ENCODE measurements at places on chromosomes 4 and X.

- DNase-seq, result no peak
Observed at GRCh38 chr4:146224326-146224966, 10.1 kb downstream of the REELD1 start.

DNA sequence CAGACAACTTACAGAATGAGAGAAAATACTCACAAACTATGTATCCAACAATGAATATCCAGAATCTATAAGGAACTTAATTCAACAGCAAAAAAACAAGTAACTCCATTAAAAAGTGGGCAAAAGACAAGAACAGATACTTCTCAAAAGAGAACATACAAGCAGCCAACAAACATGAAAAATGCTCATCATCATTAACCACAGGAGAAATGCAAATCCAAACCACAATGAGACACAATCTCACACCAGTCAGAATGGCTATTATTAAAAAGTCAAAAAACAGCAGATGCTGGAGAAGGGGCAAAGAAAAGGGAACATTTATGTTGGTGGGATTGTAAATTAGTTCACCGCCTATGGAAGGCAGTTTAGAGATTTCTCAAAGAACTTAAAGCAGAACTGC is 150.3 kb downstream of the FGF16 start:
- DNase-seq, result no peak

DNA sequence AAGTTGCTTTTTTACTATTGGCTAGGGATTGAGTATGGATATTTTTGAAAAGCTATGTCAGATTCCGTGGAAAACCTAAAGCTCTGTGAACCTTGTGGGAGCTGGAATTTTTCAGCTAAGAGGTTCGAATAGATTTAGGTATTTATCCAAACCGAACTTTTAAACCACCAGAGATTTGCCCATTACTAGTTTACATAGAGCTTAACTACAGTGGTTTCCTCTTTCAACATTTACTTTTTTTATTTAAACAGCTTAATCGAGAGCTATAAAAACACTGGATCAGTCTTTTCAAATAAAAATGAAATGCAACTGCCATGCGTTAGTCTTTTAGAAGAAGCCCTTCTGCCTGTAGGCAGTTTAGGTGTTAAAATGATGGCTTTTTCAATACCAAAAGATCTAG is 377.0 kb downstream of the RPA4 start:
- no peak for DNase-seq

DNA sequence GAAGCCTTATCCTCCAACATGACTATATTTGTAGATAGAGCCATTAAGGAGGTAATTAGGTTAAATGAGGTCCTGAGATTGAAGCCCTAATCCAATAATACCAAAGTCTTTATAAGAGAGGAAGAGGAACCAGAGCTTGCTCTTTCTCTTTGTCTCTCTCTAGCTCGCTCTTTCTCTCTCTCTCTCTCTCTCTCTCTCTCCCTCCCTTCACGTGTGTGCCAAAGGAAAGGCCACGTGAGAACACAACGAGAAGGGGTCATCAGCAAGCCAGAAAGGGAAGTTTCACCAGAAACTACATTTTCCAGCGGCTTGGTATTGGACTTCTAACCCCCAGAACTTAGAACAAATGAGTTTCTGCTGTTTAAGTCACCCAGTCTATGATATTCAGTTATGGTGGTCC is 1540.5 kb downstream of the C4orf33 start:
- DNase-seq, result no peak

GRCh38 chr4:99091216-99091575 is 2.6 kb upstream of the ADH5 start:
- no peak for DNase-seq

DNA sequence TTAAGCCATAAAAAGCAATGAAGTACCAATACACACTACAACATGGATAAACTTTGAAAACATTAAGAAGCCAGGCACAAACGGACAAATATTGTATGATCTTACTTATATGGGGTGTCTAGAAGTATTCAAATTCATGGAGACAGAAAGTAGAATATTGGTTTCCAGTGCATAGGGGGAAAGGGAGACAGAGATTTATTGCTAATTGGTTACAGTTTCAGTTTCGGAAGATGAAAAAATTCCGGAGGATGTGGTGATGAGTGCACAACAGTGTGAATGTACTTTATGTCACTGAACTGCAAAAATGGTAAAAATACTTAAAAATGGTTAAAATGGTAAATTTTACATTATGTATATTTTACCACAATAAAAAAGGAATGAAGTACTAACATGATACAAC is 5.1 kb upstream of the PRDX4 start:
- peak; percentile 5 for DNase-seq

- no peak for DNase-seq
Observed at GRCh38 chrX:80139564-80139963, 125.0 kb downstream of the TBX22 start.

DNA sequence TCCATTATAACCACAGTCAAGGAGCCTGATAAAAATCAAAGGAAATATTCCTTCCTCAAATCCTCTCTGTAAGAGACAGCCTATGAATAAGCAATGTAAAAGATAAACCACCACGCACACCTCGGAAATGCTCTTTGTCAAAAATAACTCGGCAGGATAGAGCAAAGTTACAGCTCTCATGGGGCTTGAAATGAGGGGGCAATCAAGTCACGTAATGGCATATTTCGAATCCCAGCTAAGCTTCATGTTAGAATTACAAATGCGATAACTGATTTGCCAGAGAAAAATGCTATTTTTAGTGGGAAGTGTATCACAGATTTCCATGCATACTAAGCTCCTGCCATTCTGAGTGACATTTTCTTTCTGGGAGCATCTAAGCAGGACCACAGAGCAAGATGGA is 49.4 kb downstream of the EVC2 start:
- no peak for DNase-seq

DNA sequence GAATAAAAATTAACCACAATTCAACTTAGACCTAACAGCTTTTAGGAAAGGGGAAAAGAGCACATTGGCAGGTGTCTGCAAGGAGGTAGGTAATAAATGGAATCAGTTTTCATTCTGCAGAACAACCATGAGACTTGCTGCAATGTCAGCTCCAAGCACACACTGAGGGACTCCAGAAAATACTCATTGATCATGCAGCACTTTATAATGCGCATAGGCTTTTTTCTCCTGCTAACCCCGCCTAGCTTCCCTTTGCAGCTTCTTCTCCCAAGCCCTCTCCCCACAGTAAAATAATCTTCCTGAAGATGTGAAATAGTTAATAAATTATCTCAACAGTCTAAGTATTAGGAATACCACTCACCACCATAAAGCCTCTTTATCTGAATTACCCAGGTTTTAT is 36.9 kb downstream of the ANKRD17 start:
- no peak for DNase-seq

DNA sequence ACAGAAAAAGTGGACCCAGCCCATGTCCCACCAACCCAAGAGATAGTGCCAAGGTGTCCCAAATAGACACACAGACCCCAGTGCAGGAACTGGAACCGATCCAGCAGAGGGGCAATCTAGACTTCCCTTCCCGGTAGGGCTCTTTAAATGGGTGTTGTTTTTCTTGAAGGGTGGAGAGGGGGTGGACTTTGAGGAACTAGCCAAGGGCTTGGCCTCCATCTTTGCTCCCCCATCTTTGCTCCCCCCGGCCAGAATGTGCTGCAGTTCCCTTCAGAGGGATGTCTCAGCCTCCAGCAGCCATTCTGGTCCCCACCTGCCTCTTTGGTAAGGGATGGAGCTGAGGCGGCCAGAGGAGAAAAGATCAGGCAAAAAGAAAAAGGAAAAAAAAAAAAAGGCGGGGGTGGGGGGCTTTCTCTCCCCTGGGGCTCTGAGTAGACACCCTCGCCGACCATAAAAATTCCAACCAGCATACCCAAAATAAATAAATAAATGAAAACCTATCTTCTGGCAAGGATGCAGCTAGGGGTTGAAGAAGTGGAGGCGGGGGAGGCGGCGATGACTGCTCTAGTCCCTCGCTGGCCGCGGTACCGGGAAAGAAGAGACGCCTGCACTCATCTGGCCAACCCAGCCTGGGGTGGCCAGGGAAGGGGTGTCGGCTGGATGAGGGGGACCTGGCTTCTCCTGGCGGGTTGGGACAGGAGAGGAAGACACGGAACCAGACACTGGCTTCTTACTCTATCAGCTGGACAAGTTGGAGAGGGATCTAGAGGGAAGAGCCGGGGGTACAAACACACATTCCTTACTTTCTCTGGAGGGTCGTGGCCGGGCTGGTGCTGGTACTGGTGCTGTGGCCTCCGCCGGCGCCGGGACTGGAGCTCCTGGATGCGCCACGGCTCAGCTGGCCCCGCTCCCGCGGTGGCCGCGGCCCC is 38.5 kb upstream of the IQSEC2 start:
- no peak for DNase-seq

DNA sequence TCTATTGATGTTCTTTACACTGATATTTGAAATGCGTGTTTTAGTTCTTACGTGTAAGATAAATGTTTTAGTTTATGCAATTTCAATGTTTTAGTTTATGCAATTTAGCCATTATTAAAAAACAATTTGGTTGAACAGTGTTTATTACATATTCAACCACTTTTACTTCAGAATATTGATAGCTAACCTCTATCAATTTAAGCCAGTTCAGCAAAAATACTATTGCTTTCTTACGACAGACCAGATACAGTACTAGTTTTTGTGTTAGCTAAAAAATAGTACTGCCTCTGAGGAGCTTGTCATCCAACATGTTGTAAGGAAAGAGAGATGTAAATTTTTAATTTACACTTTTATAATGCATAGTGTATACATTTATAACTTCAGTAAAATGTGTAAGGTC is 361.7 kb upstream of the FAT1 start:
- DNase-seq, result no peak

GRCh38 chrX:49029876-49030275 is 13.3 kb downstream of the TFE3 start:
- DNase-seq, result no peak

GRCh38 chr4:181799561-181800069 is 443.6 kb upstream of the TENM3 start:
- DNase-seq, result no peak

GRCh38 chr4:153295131-153295755 is 49.2 kb upstream of the MND1 start:
- DNase-seq, result no peak

DNA sequence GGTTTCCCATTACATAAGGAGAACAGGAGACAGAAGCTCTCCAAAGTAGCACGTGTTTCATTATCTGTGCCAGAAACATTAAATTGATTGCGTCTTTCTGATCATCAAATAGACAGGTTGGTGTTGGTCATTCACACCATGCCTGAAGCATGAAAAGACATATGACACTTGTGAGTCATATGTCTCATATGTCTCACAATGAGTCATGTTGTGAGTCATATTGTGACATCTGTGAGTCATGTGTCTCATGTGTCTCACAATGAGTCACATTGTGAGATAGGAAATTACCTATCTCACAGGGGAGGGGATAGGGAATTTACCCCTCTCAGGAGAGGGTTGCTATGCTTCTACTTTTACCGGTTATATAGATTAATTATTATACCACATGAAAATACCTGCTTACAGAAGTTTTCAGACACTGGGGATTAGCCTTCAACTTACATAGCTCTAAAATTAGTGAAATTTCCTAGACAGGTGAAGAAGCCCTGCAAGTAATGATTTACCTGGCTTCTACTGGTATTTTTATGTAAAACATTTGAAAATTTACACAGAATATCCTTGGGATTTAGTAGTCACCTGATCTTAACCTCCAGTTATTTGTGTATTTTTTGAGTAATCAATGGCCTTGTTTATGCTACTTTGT is 80.8 kb downstream of the NPFFR2 start:
- peak; percentile 11 for DNase-seq

DNA sequence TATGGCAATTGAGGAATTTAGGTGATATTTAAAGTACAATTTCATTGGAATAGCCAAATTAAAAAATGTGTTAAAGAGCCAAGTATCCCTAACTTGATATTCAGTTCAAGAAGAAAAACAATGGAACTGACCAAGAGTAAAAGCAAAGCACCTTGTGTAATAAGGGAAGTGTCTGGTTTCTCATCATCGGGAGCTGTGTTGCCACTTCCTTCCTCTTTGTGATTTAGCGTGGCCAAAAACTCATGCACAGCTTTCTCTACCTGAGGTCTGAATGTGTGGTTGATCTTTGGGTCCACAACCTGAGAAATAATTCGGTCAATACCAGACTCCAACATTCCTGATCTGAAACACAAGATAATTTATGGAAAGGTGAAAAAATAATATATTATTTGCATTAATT is 12.4 kb downstream of the BOD1L1 start:
- DNase-seq, result no peak

DNA sequence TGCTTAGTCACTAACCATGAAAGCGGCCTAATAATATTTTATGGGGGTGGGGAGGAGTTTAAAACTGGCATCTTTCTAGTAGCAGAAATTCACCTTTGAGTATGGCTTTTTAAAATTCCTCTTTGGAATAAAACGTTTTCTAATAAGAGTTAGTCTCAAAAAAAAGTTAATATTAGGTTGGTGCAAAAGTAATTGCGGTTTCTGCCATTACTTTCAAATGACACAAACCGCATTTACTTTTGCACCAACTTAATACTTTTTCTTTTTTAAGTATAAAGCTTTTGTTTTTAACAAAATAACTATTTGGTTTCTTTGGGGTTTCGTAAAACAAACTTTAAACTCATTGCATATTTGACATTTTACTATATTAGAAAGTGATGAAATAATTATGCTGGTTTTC is 68.4 kb downstream of the FBXO8 start:
- DNase-seq, result no peak

DNA sequence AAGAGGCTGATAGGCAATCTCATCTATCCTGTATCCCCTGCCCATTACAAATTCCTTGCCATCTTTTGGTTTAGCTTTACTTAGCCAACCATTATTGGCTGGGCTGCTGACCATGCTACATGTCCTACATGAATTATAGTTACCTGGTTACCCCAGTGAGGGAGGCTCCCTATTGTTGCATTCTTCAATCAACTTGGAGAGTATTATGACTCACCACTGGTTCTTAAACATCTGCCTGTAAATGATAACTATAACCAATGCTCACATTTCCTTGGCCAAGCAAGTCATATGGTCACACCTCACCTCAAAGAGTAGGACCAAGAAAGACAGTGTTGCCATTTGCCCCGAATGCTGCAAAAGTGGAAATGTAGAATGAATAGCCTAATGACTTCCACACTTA is 297.6 kb downstream of the IL15 start:
- DNase-seq, result no peak

DNA sequence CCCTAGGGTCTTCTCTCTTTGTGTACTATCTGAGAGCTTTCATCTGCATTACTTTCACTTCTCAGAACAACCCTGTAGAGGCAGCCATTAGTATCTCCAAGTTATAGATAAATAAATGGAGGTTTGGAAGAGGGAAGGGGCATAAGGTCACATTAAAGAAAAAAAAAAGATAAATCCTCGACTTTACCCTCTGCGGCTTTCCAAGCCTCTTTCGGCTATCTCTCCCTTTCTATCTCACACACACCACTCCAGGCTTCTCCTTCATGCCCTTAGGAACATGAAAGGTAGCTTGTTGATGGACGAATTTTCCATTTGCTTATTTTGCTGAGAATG is 660 bp upstream of the ARHGEF9 start:
- DNase-seq, result no peak

- no peak for DNase-seq
Observed at GRCh38 chrX:141341341-141341740, 99.0 kb upstream of the SPANXC start.

DNA sequence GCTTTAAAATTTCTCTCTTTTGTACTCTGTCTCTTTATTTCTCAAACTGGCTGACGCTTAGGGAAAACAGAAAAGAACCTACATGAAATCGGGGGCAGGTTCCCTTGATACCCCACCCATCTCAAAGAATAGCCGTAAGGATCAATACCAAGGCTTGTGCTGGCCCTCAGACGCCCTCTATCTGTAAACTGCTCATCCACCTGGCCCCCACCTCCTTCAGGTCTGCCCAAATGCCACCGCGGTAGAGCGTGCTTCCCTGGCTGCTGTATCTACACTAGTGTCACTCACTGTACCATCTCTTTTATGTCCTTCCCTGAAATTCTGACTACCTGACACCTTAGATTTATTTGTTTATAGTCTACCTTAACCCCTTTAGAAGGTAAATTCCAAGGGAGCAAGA is 62.8 kb downstream of the SMIM20 start:
- no peak for DNase-seq
